ENCODE measurements at places on chromosomes 3 and 15.

DNA sequence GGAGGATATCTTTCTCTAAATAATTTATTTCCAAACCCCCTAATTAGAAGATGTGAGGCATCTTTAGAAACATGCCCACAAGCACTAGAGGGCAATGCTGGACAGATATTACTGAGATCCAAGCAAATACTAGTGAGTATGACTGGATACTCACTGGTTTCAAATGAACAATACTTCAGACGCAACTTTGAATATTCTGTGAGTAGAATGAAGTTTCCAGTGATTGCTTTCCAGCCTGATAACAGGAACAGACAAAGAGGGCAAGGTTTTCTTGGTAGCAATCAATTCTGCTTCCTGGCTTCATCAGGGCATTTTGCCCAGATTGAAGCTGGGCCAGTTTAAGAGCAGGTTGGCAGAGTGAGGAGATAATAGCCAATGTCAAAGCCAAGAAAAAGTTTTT lies 442.6 kb upstream of the PDZRN3 start:
- DNase-seq: no peak

GRCh38 chr3:36244728-36245127 lies 135.6 kb upstream of the STAC start:
- no peak for DNase-seq

DNA sequence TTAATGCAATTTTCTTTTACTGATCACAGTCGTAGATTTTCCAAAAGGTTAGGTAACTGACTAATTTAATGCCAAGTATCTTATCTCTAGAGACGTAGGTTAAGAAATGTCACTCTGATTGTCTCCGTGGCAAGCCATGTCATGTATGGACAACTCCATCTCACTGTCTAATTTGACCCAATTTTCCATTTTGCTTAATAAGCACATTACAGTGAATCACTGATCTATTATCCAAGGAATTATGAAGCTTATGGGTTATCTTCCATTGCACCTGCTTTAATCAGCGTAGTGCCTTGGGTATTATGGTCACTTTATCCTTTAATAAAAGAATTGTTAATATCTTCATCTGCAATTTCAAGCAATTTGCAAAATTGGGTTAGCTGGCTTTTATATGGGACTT lies 557.4 kb upstream of the ROBO2 start:
- DNase-seq: no peak

DNA sequence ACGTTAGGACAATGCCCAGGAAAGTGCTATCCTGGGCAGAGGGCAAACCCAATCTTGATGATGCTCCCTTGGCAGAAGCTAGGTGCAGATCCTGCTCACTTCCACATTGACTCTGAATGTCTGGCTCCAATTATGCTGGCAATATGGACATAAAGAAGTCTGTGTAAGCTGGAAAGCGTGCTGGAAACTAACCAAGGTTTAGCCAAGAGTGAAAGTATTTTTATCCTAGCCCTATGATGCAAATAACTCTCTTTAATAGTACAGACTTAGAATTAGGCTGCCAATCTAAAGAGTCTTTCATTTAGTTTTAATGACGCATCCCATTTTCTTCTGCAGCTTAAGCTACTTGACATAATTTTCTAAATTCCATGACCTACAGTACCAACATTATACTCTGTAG lies 571.8 kb downstream of the TUSC7 start:
- no peak for DNase-seq
